ENCODE measurements at places on chromosomes 13 and 19. TPM values are rescaled to one million over a fixed set of nuclear protein-coding genes. Genes with fewer than 3 reads are reported as not detected.

DNA sequence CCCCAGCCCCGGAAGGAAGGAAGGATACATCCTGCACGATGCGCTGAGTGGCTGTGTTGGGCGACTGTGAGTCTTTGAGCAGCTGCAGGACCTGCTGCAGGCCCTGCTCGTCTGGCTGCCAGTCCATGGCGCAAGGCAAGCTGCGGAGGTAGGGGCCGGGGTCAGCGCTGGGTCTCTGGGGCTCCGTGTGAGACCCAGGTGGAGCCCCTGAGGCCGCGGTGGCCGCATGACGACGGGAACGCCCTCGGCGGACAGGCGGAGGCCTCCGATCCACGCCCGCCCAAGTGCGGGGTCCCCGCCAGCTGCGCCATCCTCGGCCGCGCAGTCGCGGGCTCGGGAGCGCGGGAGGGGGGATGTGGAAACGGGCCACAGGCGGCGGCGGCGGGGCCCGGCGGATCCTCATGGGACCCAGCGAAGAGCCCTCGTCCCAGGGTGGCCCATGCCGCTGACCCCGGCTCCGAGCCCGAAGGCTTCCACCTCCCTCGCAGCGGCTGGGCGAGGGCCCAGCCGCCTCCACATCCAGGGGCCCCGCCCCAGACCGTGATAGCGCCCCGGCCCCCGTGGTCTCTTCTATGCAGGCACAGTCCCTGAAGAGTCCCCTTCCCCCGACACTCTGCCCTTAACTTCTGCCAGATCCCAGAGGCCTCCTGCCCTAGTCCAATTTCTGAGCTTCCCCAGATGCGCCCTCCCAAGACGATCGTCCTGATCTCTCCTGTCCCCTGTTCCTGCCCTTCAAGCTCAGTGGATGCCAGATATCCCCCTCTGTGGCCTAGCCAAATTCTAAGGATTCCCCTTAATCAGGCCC, 2.7 kb downstream of the TNPO2 start:
- peak; percentile 28 for DNase-seq

DNA sequence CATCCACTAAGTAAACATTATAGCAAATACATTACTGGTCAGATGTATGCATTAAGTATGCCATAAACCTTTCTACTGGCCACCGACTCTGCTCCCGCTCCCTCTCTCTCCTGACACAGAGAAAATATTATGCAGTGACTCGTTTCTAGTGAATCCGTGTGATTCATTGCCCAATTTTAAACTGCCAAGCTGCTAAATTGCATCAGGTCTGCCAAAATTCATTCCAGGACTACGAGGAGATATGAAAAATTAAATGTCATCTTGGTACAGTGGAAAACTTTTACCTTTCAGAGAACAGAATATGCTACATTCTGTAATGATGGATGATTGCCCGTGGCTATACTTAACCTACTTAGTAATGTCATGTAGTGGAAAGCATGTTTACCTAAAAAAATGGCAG, 368.8 kb upstream of the TSHZ3 start:
- no peak for DNase-seq

DNA sequence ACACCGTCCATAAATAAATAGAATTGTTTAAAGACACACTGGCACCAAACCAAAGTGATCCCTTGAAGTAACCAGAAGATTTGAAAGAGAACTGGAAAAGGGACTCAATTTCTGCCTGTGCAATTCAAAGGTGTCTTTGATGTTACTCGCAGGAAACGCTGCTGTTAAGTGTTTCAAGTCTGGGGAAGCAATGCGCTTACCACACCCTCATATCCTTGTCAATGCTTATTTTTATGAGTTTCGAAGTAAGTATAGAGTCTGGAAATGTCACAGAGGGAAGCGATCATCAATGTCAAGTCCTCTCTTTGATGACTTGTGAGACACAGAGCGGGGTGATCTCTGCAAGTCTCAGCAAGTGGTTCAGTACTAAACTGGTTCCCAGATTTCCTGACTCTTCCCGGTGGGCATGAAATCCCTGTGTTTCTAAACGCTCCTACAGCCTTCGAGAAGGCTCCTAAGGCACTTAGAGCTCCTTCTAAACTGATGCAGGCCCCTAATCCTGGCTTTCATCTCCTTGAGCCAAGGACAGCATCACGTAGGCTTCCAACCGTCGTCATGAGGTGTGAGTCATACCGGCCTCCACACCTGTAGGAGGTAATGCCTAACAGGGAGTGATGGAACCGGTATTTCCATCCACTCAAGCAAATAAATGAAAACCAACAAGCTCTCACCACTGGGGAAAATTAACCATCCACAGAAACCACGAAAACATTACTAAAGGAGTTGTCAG, 22.8 kb downstream of the SYDE1 start:
- no peak for DNase-seq

- DNase-seq = peak; percentile 1
Observed at GRCh38 chr13:89740994-89741685, 1606.3 kb upstream of the MIR17HG start.

- peak; percentile 92 for DNase-seq
Observed at GRCh38 chr19:45443462-45444317, 20.0 kb upstream of the ERCC1 start.

DNA sequence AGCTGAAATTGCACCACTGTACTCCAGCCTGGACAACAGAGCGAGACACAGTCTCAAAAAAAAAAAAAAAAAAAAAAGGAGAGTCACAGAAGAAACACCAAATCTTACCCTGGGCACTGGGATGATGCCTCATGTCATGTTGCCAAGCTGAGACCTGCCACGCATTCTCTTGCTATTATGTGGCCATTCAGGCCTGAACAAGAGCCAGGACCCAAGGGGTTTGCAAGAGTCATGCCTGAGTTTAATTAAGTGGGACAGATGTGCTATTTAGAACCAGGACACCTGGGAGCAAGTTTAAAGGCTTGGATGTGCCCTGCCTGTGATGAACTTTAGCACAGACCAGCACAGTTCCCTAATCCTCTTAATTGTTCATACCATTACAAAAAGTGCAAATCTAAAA, 9.8 kb downstream of the PNMA8A start:
- DNase-seq = no peak

- DNase-seq = no peak
Observed at GRCh38 chr19:16371540-16371986, 46.9 kb downstream of the KLF2 start.

DNA sequence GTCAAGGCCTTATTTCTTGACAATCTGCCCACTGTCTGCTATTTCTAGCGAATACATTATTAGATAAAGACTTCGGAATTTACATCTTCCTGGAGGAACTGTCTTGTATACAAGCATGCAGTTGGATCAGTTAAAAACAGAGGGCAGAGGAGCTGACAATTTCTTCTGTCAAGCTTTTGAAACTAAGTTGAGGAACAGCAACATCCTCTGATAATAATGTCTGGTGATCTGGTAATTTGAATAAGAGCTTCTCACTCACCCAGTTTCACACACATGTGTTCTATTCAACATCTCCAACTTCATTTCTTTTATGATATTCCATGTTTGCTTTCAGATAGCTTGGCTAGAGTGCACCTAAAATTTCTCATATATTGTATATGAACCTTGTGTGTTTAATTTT, 50.2 kb downstream of the MTMR6 start:
- DNase-seq = no peak

DNA sequence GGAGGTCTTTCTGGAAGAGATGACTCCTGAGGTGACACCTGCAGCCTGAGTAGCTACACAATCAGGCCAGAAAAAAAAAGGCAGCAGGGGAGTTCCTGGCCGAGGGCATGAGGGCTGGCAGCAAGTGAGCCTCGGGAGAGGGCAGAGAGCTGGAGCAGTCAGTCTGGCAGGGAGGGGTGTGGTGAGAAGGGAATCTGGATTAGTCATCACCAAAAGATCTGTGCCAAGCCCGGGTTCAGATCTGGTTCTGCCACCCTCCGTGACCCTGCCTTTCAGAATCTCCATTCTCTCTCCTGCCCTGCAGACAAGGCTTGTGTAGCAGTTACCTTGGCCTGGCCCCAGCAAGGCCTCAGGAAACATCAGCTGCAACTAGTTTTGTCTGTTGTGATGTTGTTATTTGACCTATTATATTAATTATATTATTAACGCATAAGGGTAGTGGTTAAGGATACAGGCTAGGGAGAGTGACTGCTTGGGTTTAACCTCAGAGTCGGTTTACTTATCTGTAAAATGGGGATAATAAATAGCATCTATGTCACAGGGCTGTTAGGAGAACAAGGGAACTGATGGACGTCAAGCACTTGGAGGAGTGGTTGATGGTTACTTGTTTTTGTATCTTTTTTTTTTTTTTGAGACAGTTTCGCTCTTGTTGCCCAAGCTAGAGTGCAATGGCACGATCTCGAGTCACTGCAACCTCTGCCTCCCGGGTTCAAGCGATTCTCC, 2.7 kb upstream of the CAPNS1 start:
- no peak for DNase-seq

- no peak for DNase-seq
Observed at GRCh38 chr19:30131722-30132291, 189.8 kb downstream of the URI1 start.

DNA sequence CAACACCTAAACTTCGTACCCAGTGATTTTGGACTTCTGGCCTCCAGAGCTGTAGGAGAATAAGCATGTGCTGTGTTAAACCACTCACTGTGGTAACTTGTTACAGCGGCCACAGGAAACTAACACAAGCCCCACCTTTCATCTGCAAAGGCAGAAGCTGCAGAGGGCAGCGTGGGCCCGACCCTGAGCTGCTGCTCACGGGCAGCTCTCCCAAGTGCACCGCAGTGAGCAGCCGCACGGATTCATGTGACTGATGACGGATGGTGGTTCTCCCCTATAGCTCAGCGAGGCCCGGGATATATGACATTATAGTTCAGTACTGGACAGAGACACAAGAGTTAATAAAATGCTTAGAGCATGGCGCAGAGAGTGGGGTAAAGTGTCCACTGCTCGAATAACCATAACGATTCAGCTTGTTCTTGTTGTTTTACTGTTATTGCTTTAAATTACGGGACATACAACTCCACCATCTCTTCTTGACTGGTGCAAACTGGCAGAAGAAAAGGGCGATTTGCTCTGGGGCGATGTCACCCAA, 21.9 kb downstream of the VRK3 start:
- no peak for DNase-seq

DNA sequence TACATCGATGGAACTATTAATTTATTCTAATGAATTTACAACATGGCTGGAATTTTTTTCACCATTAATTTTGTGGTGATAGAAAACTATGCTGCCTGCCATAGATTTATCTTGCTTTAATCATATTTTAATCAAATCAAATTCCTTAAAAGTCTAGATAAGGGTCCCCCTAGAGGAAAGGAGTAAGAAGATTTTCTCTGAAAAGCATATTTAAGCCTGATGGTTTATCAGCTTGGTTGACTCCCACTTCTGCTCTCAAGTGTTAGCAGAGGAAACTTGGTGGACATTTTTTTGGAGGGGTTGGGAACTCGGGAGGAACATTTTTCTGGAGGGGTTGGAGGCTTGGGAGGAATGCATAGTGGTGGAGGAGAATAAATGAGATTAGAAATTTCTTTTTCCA, 253.3 kb downstream of the KCNRG start:
- no peak for DNase-seq

- no peak for DNase-seq
Observed at GRCh38 chr13:91212231-91212630, 135.3 kb upstream of the MIR17HG start.

GRCh38 chr13:94327318-94327717, 152.2 kb downstream of the DCT start:
- no peak for DNase-seq

GRCh38 chr13:20997301-20998161, 63.9 kb downstream of the LATS2 start:
- peak; percentile 82 for DNase-seq

- no peak for DNase-seq
Observed at GRCh38 chr13:66926200-66926850, 303.8 kb downstream of the PCDH9 start.

GRCh38 chr13:48570216-48570828, 37.4 kb upstream of the RCBTB2 start:
- no peak for DNase-seq

- no peak for DNase-seq
Observed at GRCh38 chr13:61277586-61278276, 137.9 kb downstream of the PCDH20 start.

The VSIG10L gene
- 1.1 TPM for polyA plus RNA-seq

The DNAAF3 gene
- polyA plus RNA-seq = 0.92 TPM

The NXNL1 gene
- not detected for polyA plus RNA-seq

The C19orf67 gene
- polyA plus RNA-seq = not detected

The KCNK6 gene
- 1.9 TPM for polyA plus RNA-seq

The SYCN gene
- polyA plus RNA-seq = not detected

The IQCN gene
- 5.4 TPM for polyA plus RNA-seq

The TNFSF9 gene
- polyA plus RNA-seq = 1.6 TPM

Data from muscle of back (tissue), 13 donors.